ENCODE measurements at places on chromosomes 12 and 14.

GRCh38 chr12:82627799-82628198 is 58.9 kb upstream of the TMTC2 start:
- ATAC-seq: no peak

GRCh38 chr12:4572680-4573079 is 10.7 kb downstream of the DYRK4 start:
- no peak for ATAC-seq

- ATAC-seq: no peak
Observed at GRCh38 chr12:43102546-43103264, 449.3 kb downstream of the ADAMTS20 start.

- ATAC-seq: no peak
Observed at GRCh38 chr12:120141336-120141735, 24.8 kb upstream of the RAB35 start.

DNA sequence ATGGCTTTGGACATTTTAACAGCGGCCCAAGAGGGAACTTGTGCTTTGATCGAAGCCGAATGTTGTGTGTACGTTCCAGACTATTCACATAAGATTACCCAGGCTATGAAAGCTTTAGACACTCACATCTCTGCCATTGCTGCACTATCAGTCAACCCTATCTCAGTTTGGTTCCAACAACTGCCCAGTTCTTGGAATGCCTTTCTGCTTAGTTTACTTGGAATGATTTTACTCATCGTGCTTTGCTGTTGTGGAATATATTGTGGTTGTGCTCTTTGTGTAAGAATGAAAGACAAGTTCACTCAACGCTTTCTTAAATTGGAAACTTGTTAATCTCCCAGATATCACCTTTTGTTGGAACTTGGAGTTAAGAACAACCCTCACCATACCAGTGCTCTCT is 498.2 kb downstream of the GLT1D1 start:
- ATAC-seq: no peak

Measured in motor neuron (in vitro differentiated cells).